ENCODE measurements at places on chromosomes 2 and 18. TPM values are rescaled to one million over a fixed set of nuclear protein-coding genes. Genes with fewer than 3 reads are reported as not detected.

Gene FAM161A
- total RNA-seq = 12.4 TPM

Gene SH2D6
- total RNA-seq = 0.50 TPM

Gene ASIC4
- 0.79 TPM for total RNA-seq

Gene CD8B
- 0.71 TPM for total RNA-seq

Gene PREPL
- total RNA-seq = 29.1 TPM

Gene HOXD13
- total RNA-seq = not detected

Gene CAPN13
- 2.4 TPM for total RNA-seq

Gene INO80D
- total RNA-seq = 33.2 TPM

Data from WTC11 (cell line).